WTC11 (cell line): ENCODE measurements at places on chromosomes 1 and 21.
A peak's percentile ranks its signal among the peaks of the same experiment; 100 is the strongest.

DNA sequence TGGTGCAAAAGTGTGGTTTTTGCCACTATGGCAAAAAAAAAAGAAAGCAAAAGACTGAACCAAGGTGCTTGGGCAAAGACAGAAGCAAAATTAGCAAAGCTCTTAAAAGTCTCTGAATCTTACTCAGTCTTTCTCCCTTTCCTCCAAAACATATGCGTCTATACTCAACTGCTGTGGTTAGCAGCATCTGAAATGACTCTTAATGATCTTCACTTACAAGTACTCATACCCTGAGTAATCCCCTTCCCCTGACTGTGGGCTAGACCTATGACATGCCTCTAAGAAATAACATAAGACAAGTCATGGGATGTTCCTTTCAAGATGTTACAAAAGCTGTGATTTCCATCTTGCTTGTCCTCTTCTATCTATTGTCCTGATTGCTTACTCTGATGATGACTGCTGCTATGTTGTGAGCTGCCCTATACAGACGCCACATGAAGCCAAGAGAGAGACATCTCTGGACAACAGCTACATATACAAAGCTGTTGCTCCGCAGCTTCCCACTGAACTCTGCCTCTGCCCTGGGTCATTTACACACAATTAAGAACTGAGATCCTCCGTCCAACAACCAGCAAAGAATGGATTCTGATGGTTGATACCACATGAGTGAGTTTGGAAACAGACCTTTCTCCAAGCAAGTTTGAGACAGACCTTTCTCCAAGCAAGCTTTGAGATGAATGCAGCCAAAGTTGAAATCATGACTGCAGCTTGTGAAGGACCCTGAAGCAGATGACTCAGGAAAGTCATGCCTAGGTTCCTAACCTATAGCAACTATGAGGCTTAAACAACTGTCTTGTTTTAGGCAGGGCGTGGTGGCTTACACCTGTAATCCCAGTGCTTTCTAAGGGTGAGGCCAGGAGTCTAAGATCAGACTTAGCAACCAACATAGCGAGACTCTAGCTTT, 55.2 kb downstream of the PUM1 start:
- peak overlapping the region; percentile 13 for H3K27ac ChIP-seq
- H3K4me1 ChIP-seq, result peaks cover 48% of the 10 kb centered on the region
- H3K36me3 ChIP-seq, result peaks cover 11% of the 10 kb centered on the region
- no peaks in the 10 kb centered on the region for H3K27me3 ChIP-seq

DNA sequence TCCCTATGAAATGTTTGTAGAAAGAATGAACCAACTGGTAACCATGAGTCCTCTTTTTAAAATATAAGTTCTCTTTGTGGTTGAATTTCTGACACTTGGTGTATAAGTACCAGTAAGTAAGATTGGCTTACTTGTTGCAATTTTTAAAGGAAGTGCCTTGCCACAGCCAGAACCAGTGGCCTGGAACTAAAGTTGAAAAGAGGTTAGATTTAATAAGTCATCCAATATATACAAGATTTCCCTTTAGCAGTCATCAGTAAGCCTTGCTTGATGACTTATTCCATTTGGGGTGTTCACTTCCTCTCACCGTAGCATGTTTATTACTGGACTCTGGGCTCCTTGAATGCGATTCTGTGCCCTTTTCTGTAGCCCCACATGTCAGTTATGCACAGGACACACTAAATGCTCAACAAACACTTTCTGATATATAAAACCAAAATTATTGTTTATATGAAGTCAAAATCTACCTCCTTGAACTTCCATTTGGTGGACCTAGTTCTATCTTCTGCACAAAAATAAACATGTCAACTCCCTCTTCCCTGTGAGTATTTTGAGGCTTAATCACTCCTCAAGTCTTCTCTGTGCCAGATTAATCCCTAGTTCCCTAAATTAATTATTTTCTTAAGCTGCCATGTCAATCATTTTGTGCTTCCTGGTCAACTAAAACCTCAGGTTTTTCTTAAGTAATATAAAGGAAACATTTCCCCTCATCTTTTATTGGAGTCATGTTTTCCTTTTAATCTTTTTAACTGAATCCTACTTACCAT, 218.1 kb downstream of the ST6GALNAC3 start:
- H3K27me3 ChIP-seq, result no peaks in the 10 kb centered on the region
- H3K36me3 ChIP-seq, result no peaks in the 10 kb centered on the region
- peaks cover 69% of the 10 kb centered on the region for H3K4me1 ChIP-seq
- H3K27ac ChIP-seq, result no peak overlapping the region
- H3K4me3 ChIP-seq, result no peak overlapping the region

DNA sequence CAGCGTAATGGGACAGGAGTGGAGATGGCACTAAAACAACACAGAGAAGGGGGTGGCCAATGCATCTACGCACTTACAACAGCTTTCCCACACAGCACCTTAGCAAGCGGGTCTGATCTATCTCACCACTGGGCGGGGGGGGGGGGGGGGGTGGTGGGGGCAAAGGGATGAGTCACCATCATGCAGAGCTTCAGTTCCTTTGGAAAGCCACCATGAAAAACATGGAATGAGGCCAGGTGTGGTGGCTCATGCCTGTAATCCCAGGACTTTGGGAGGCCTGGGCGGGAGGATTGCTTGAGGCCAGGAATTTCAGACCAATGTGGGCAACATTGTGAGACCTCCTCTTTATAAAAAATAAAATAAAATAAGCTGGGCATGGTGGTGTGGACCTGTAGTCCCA, 47.2 kb downstream of the KLHDC7A start:
- no peak for DNase-seq
- H3K4me3 ChIP-seq, result no peak overlapping the region
- H3K27ac ChIP-seq, result no peak overlapping the region
- no peaks in the 10 kb centered on the region for H3K4me1 ChIP-seq

GRCh38 chr1:1164701-1165451, 8.8 kb upstream of the TTLL10 start:
- no peaks in the 10 kb centered on the region for H3K36me3 ChIP-seq
- no peak overlapping the region for H3K4me3 ChIP-seq
- peaks cover 7% of the 10 kb centered on the region for H3K27me3 ChIP-seq
- peak; percentile 61 for DNase-seq
- H3K27ac ChIP-seq, result no peak overlapping the region

DNA sequence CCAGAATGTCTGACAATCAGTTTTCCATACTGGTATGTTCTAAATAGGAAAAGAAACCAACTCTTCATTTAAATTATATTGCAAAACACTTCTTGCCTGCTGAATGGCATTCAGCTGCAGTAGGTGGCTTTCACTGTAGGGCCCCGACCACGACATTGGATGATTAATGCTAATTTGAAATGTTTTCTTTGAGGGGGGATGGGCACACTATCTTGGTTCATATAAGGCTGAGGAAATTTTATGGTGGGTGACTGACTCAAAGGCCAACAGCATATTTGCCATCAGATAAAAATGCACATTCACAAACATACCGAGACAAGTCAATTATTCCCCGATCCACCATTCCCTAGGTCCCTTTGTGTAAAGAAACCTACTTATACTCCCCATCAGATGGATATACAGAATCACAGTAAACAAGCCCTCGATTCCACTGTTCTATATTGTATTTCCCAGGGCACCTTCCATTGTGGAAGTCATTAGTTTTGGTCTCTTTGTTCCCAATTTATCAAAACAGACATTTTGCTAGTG, 464.2 kb upstream of the DAB1 start:
- H3K4me1 ChIP-seq, result peaks cover 28% of the 10 kb centered on the region
- DNase-seq, result no peak
- no peaks in the 10 kb centered on the region for H3K27me3 ChIP-seq
- H3K27ac ChIP-seq, result no peak overlapping the region

- H3K27me3 ChIP-seq, result peaks cover 7% of the 10 kb centered on the region; the same call in 1 of the 2 replicates
- H3K4me3 ChIP-seq, result no peak overlapping the region
- no peak for DNase-seq
- peaks cover 5% of the 10 kb centered on the region for H3K36me3 ChIP-seq
Measured at GRCh38 chr1:3415260-3416090, 39.0 kb upstream of the ARHGEF16 start.

DNA sequence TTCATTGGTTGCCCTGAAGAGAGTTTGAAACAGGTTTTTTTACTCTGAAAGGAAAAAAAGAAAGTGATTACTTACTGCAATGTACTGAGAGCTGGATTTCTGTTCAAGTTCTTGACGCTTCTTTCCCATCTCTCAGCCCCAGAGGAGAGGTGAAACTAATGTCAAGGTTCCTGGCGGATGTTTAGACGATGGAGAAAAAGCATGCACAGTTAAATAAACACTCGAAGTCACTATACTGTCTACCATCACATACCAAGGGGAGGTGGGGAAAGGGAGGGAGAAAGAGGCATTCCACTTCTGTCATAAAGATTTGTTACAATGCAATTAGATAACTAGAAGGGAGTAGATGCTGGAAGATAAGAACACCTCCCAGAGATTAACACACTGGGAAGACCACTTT, 177.0 kb upstream of the TNR start:
- no peak overlapping the region for H3K4me3 ChIP-seq
- peaks cover 97% of the 10 kb centered on the region for H3K27me3 ChIP-seq
- no peak for DNase-seq

- DNase-seq, result no peak
- H3K4me3 ChIP-seq, result no peak overlapping the region
- no peak overlapping the region for H3K27ac ChIP-seq
- peaks cover 63% of the 10 kb centered on the region for H3K36me3 ChIP-seq
- H3K27me3 ChIP-seq, result no peaks in the 10 kb centered on the region
Measured at GRCh38 chr1:39846796-39847195, 36.5 kb downstream of the TRIT1 start.

DNA sequence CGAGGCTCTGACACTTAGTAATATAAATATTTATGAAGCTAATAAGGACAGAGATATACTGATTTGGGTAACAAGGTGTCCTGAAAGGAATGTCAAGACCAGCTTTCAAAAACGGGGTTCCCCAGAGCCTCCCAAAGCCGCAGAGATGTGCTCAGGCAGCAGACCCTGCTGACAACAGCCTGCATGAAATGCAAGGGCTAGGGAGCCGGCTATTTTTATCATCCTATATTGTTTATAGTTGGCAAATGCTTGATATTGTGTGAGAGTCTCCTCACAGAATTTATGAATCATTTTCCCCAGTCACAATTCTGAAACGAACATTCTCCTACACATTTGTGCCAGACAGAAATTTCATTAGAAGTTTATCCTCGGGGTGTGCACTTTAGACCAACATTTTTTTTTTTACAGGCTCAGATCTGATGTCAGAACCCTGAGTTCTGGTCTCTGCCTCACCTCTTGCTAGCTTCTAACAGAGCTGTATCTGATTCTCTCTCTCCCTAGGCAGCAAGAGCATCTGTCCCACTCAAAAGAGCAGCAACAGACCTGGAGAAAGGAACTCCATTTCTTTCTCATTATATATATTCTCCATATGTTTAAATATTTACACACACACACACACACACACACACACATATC, 302.3 kb upstream of the PLD5 start:
- H3K27me3 ChIP-seq, result no peaks in the 10 kb centered on the region
- H3K27ac ChIP-seq, result no peak overlapping the region
- DNase-seq, result no peak
- H3K4me3 ChIP-seq, result no peak overlapping the region

- no peak overlapping the region for H3K27ac ChIP-seq
- H3K4me3 ChIP-seq, result no peak overlapping the region
- no peaks in the 10 kb centered on the region for H3K27me3 ChIP-seq
- H3K4me1 ChIP-seq, result peaks cover 27% of the 10 kb centered on the region
- no peak for DNase-seq
Measured at GRCh38 chr1:45863218-45863617, 59.8 kb downstream of the MAST2 start.

- no peaks in the 10 kb centered on the region; the same call in none of the 2 replicates for H3K27me3 ChIP-seq
- no peak overlapping the region for H3K27ac ChIP-seq
- peaks cover 5% of the 10 kb centered on the region; the same call in 1 of the 2 replicates for H3K4me1 ChIP-seq
- H3K4me3 ChIP-seq, result no peak overlapping the region
- H3K36me3 ChIP-seq, result peaks cover 6% of the 10 kb centered on the region; the same call in 1 of the 2 replicates
Measured at GRCh38 chr1:117301901-117302300, 65.3 kb upstream of the MAN1A2 start.

GRCh38 chr1:226233293-226233692, 9.8 kb downstream of the MIXL1 start:
- no peak for DNase-seq
- no peak overlapping the region for H3K27ac ChIP-seq
- no peak overlapping the region for H3K4me3 ChIP-seq
- no peaks in the 10 kb centered on the region for H3K27me3 ChIP-seq
- H3K4me1 ChIP-seq, result no peaks in the 10 kb centered on the region

DNA sequence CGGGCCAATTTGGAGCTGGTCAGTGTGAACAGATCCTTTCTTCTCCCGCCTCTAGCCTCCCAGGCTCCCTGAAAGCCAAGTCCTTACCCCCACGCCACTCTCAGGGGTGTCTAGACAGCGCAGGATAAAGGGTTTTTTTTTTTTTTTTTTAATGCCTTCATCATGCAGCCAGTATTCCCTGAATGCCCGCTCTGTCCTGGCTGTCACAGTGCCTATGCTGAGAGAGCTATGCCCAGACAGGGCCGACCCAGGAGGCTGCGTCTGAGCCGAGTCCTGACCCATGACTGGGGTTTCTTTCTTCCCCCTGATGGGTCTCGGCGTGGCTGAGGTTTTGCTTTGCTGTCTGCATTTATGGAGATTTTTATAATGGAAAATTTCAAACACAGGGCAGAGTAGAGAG, 18.3 kb downstream of the SPSB1 start:
- H3K4me1 ChIP-seq, result no peaks in the 10 kb centered on the region
- H3K36me3 ChIP-seq, result no peaks in the 10 kb centered on the region
- H3K27me3 ChIP-seq, result no peaks in the 10 kb centered on the region

DNA sequence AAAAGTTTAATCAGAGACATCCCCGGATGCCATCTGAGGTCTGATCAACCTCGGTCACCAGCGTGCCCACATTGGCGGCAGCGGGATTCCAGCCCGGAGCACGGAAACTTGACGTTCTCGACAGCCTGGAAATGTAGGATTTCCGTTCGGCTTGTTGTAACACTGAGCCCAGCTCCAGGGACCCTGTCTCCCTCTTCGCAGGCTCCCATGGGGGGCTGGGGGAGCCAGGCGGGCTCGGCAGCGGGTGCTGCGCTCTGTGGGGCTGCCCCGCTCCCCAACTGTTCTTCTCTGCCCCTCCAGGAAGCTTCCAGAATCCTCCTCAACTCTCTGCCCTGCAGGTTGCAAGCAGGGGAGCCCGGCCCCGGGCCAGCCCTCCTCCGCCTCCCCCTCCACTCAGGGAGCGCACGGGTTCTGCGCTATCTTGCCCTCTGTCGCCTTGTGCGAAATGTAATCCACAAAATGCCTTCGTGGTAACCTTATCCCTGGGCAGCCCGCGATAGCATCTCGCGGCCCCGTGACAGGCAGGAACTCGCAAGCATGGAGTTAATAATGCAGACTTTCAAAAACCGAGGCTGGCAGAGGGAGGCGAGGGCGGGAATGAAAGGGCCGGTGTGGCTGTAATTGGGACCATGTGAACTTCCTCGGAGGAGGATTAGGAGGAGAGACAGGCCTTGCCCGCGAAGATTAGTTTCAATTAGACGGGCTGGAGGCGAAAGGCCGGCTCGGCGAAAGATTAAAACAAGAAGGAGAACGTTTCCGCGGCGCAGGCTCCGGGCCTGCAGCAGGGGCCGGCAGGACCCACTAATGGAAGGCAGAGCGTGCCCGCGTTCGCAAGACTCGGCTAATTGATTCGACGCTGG, 53.9 kb upstream of the TTC34 start:
- H3K36me3 ChIP-seq, result peaks cover 28% of the 10 kb centered on the region
- DNase-seq, result no peak
- no peak overlapping the region for H3K4me3 ChIP-seq
- H3K4me1 ChIP-seq, result no peaks in the 10 kb centered on the region

- peak overlapping the region; percentile 37; the same call in 1 of the 2 replicates for H3K27ac ChIP-seq
- peaks cover under 1% of the 10 kb centered on the region for H3K4me1 ChIP-seq
- no peak for DNase-seq
- no peak overlapping the region for H3K4me3 ChIP-seq
- H3K27me3 ChIP-seq, result no peaks in the 10 kb centered on the region
Measured at GRCh38 chr1:153928791-153929341, 6.1 kb upstream of the GATAD2B start.

- H3K4me1 ChIP-seq, result peaks cover 74% of the 10 kb centered on the region
- H3K4me3 ChIP-seq, result no peak overlapping the region
- no peaks in the 10 kb centered on the region for H3K36me3 ChIP-seq
- DNase-seq, result no peak
Measured at GRCh38 chr1:214473387-214473786, 78.0 kb downstream of the PTPN14 start.
